Body of pancreas (tissue), 4 donors: ENCODE measurements at places on chromosomes 5 and 9.

- H3K27me3 ChIP-seq = no peaks in the 10 kb centered on the region
- no peak overlapping the region for H3K4me3 ChIP-seq
- H3K27ac ChIP-seq = no peak overlapping the region
- no peaks in the 10 kb centered on the region for H3K36me3 ChIP-seq
Observed at GRCh38 chr9:127081250-127082185, 40.9 kb downstream of the ANGPTL2 start.

DNA sequence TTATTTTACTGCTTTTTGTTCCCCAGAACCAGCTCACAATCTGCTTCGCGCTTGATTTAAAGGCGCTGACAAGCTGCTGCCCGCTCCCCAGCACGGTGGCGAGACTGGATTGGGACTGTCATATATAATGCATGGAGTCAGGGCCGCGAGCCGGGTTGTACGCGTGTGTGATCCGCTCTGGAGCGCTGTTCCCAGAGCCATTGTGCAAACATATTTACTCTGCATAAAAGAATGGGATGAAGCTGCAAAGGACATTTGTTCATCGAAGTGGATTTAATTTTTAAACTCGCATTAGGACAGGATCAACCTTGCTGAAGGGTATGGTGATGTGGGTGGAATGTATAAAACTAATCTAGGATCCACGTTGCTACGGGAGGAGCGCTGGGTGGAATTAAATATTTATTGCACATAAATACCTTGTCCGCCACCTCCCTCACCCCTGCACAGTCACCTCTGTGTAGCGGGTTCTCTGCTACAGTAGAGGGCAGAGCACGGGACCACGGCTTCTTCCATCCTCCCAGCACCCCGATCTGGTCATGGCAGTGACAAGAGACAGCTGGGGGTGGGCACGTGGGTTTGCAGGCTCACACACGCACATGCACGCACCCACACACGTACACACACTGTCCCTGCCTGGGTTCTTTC is 18.1 kb upstream of the FCN1 start:
- H3K27me3 ChIP-seq = peaks cover 4% of the 10 kb centered on the region
- DNase-seq = no peak
- H3K27ac ChIP-seq = no peak overlapping the region
- H3K36me3 ChIP-seq = no peaks in the 10 kb centered on the region
- no peaks in the 10 kb centered on the region for H3K4me1 ChIP-seq

DNA sequence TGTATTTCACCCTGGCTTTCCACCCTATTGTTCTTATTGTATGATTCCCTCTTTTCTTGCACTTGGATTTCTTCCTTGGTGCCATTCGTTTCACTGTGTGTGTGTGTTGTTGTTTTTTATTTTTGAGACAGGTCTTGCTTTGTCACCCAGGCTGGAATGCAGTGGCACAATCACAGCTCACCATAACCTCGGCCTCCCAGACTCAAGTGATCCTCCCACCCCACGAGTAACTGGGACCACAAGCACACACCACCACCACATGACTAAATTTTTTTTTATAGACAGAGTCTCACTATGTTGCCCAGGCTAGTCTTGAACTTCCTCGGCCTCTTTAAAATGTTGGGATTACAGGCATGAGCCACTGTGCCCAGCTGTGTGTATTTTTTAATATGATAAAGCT is 72.0 kb downstream of the MLLT3 start:
- H3K4me3 ChIP-seq = no peak overlapping the region
- H3K27me3 ChIP-seq = no peaks in the 10 kb centered on the region
- H3K4me1 ChIP-seq = peaks cover 5% of the 10 kb centered on the region

- H3K4me3 ChIP-seq = no peak overlapping the region
- H3K27me3 ChIP-seq = no peaks in the 10 kb centered on the region
- no peaks in the 10 kb centered on the region for H3K4me1 ChIP-seq
- H3K27ac ChIP-seq = no peak overlapping the region
- no peaks in the 10 kb centered on the region for H3K36me3 ChIP-seq
Observed at GRCh38 chr5:168198359-168198758, 93.1 kb upstream of the WWC1 start.

DNA sequence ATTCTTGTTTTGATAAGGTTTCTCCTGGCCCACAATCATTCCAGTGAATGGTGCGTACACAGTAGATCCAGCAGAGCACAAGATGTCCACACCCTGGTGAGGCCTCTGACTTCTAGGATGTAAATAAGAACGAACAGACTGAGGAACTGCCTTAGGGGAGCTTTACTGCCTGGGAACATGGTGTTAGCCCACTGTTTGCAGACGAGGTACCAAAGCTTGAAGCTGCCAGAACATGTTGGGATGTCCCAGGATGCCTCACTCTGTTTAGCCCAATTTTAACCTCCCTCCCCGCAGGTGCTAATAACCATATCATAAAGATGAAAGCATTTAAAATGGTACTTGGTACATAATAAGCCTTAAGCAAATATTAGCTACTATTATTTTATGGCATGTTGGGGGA is 3.5 kb downstream of the LECT2 start:
- H3K27ac ChIP-seq = no peak overlapping the region
- no peaks in the 10 kb centered on the region for H3K4me1 ChIP-seq
- no peaks in the 10 kb centered on the region for H3K36me3 ChIP-seq
- H3K27me3 ChIP-seq = peaks cover 4% of the 10 kb centered on the region

DNA sequence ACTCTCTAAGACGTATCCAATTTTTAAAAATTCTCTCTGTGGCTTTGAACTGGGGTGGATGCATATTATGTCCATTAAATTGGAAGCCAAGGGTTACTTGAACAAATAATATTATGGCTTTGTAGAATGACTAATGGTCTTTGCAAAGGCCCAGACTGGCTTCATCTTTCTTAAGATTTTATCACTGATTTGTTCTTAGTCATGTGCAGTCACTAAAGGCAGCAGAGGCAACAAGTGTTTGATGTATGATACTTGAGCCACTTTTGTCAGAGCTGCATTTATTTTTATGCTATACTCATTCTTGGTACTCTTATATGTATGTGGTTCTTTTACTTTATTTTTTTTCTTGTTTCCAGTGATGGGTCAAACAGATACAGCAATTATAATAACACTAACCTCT is 152.2 kb downstream of the NR2F1-AS1 start:
- no peak overlapping the region for H3K27ac ChIP-seq
- H3K36me3 ChIP-seq = no peaks in the 10 kb centered on the region
- no peak overlapping the region for H3K4me3 ChIP-seq
- DNase-seq = no peak
- no peaks in the 10 kb centered on the region for H3K4me1 ChIP-seq
- H3K27me3 ChIP-seq = no peaks in the 10 kb centered on the region

DNA sequence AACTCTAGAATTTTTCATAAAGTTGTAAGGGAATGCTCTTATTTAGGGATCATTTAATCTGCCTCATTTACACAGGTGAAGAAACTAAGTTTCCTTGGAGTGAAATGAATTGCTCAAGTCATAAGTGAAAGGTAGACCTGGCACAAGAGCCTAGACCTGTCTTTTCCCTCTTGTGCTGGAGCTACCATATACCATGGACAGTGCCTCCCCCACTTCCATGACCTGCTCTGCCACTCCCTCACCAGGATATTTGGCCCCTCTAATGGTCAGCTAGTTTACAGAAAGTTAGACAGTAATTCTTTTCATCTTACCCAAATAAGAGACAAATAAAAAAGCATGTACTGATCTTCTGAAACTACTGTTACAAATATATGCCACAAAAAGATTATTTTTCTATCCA is 105.5 kb upstream of the ACO1 start:
- no peak overlapping the region for H3K27ac ChIP-seq
- H3K4me3 ChIP-seq = no peak overlapping the region
- no peaks in the 10 kb centered on the region for H3K4me1 ChIP-seq
- DNase-seq = no peak
- no peaks in the 10 kb centered on the region for H3K27me3 ChIP-seq

DNA sequence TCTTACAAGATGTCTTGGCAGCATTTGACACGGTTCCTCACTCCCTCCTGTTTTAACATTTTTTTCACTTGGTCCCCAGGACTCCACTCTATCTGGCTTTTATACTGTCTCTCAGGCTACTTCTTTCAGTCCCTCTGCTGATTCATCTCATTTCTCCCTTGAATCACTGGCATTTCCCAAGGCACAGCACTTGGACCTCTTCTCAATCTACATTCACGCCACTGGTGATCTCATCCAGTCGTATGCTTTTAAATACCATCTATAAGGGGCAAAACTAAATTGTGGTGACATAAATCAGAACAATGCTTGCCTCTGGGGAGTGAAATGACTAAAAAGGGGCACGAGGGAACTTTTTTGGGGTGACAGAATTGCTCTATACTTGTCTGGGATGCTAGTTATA is 47.1 kb downstream of the MAPKAP1 start:
- no peaks in the 10 kb centered on the region for H3K36me3 ChIP-seq
- no peak overlapping the region for H3K27ac ChIP-seq
- no peak overlapping the region for H3K4me3 ChIP-seq
- DNase-seq = no peak

DNA sequence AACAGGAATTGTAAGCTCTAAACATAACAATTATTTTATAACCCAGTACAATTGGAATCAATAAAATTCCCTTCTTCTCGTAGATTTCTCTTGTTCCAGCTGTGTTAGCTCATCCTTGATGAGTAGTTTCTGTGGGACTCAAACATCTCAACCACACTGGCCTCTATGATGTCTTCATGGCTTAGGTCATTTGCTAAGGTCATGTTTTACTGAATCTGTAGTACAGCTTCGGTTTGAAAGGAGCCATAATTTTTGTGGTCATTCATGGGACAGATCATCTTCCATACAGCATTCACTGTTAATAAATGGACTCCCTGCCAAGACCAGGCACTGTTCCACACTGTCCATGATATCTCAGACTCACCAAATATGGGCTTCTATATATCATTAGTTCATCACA is 369.0 kb upstream of the RFX3 start:
- H3K27me3 ChIP-seq = no peaks in the 10 kb centered on the region
- no peaks in the 10 kb centered on the region for H3K4me1 ChIP-seq
- no peak overlapping the region for H3K4me3 ChIP-seq

DNA sequence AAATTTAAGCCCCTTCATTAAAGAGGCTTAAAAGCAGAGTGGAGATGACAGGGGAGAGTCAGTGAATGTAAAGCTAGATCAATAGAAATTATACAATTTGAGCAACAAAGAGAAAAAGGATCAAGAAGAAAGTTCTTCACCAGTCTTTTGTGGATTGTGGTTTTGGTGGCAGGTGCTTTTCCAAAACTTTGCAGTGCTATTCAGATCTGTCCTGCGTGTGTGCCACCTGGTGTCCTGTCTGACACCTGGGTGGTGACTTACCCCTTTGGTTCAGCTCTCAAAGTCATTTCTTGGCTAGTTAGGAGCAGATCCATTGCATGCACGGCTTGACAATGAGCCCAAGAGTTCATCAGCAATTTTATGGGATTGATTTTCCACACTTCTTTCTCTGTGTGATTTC is 69.4 kb downstream of the SREK1 start:
- no peak overlapping the region for H3K27ac ChIP-seq
- no peaks in the 10 kb centered on the region for H3K27me3 ChIP-seq
- no peak for DNase-seq
- H3K4me1 ChIP-seq = no peaks in the 10 kb centered on the region
- no peak overlapping the region for H3K4me3 ChIP-seq

- H3K36me3 ChIP-seq = no peaks in the 10 kb centered on the region
- DNase-seq = no peak
- H3K4me3 ChIP-seq = no peak overlapping the region
- peaks cover 30% of the 10 kb centered on the region for H3K4me1 ChIP-seq
Observed at GRCh38 chr9:105066275-105066865, 138.4 kb upstream of the ABCA1 start.

- H3K4me3 ChIP-seq = no peak overlapping the region
- H3K27me3 ChIP-seq = no peaks in the 10 kb centered on the region
- H3K4me1 ChIP-seq = no peaks in the 10 kb centered on the region
- no peak overlapping the region for H3K27ac ChIP-seq
- no peak for DNase-seq
Observed at GRCh38 chr5:82519558-82519957, 241.4 kb upstream of the RPS23 start.

- no peak for DNase-seq
- no peak overlapping the region for H3K4me3 ChIP-seq
- no peaks in the 10 kb centered on the region for H3K4me1 ChIP-seq
- no peak overlapping the region for H3K27ac ChIP-seq
Observed at GRCh38 chr9:105535920-105536668, 21.8 kb upstream of the FKTN start.

DNA sequence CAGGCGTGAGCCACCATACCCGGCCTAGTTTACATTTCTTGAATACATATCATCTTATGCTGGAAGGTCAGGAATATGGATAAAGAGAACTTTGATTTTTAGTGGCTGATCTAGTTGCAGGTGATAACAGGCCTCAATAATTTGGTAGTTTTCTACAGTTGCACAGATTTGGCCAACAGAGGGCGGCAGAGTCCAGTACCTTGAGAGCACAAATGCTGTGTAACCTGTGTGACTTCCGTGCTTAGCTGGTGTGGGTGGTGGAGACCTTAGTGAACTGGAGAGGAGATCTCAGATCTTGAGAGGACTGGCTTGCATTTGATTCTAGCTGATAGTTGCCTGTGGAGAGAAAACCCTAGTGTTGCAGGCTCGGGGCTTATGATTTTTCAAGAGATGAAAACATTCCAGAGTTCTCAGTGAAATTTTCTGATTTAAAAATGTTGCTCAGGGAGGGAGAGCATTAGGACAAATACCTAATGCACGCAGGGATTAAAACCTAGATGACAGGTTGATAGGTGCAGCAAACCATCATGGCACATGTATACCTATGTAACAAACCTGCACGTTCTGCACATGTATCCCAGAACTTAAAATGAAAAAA is 17.4 kb upstream of the GPR151 start:
- H3K36me3 ChIP-seq = no peaks in the 10 kb centered on the region
- H3K4me3 ChIP-seq = no peak overlapping the region
- no peak overlapping the region for H3K27ac ChIP-seq
- H3K27me3 ChIP-seq = no peaks in the 10 kb centered on the region

GRCh38 chr5:21663082-21663481 is 1190.1 kb downstream of the CDH12 start:
- no peak overlapping the region for H3K4me3 ChIP-seq
- H3K36me3 ChIP-seq = no peaks in the 10 kb centered on the region
- DNase-seq = no peak
- H3K4me1 ChIP-seq = no peaks in the 10 kb centered on the region

DNA sequence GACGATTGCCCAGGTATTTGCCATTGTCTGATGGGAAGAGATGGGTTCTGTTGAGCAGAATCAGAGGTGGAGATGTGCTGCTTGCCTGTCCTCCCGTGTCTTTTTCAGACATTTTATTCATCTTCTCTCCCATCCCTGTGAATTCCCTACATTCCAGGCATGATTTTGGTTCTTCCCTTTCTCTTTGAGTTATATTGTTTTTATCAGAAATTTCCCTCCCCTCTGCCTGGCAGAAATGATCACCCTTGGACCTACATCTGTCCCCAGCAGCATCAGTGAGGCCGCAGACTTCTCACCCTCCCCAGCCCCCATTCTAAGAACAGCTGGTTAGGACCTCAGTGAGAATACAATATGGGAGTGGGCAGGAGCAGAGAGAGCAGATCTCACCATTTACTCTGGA is 640.2 kb downstream of the CCDC171 start:
- H3K4me3 ChIP-seq = no peak overlapping the region
- no peak for DNase-seq
- no peaks in the 10 kb centered on the region for H3K27me3 ChIP-seq

- H3K27me3 ChIP-seq = no peaks in the 10 kb centered on the region
- no peak overlapping the region for H3K27ac ChIP-seq
- H3K4me3 ChIP-seq = no peak overlapping the region
- no peaks in the 10 kb centered on the region for H3K36me3 ChIP-seq
- DNase-seq = no peak
Observed at GRCh38 chr9:13234932-13235331, 44.6 kb downstream of the MPDZ start.
